ENCODE measurements at places on chromosomes 12 and 14. TPM values are rescaled to one million over a fixed set of nuclear protein-coding genes. Genes with fewer than 3 reads are reported as not detected.

- no peaks in the 10 kb centered on the region for H3K4me1 ChIP-seq
- no peak within 1 kb of the TSS for H3K27ac ChIP-seq
- no peak within 1 kb of the TSS for H3K4me3 ChIP-seq
- DNase-seq, result no peak
- no peaks in the 10 kb centered on the region for H3K27me3 ChIP-seq
- H3K36me3 ChIP-seq, result no peaks in the 10 kb centered on the region
Measured at GRCh38 chr12:9760699-9761418, at the start of gene CD69. Gene CD69, minus strand, starts transcription at chr12:9760901. Its CDS starts 81 bp downstream, at chr12:9760820.

PROX2 gene
- not detected for total RNA-seq

- no peaks in the 10 kb centered on the region for H3K4me1 ChIP-seq
- H3K4me3 ChIP-seq, result no peak overlapping the region
- H3K36me3 ChIP-seq, result no peaks in the 10 kb centered on the region
- no peak for DNase-seq
- no peaks in the 10 kb centered on the region for H3K27me3 ChIP-seq
- H3K27ac ChIP-seq, result no peak overlapping the region
Measured at GRCh38 chr14:26128931-26129671, 468.7 kb downstream of the NOVA1 start.

- H3K4me1 ChIP-seq, result no peaks in the 10 kb centered on the region
- no peak overlapping the region for H3K4me3 ChIP-seq
- H3K27me3 ChIP-seq, result no peaks in the 10 kb centered on the region
- H3K27ac ChIP-seq, result no peak overlapping the region
- no peak for DNase-seq
Measured at GRCh38 chr12:83128540-83128939, 441.8 kb downstream of the TMTC2 start.

SERPINA3 gene
- total RNA-seq, result 259 TPM

PKP2 gene
- total RNA-seq, result 7.4 TPM

DNA sequence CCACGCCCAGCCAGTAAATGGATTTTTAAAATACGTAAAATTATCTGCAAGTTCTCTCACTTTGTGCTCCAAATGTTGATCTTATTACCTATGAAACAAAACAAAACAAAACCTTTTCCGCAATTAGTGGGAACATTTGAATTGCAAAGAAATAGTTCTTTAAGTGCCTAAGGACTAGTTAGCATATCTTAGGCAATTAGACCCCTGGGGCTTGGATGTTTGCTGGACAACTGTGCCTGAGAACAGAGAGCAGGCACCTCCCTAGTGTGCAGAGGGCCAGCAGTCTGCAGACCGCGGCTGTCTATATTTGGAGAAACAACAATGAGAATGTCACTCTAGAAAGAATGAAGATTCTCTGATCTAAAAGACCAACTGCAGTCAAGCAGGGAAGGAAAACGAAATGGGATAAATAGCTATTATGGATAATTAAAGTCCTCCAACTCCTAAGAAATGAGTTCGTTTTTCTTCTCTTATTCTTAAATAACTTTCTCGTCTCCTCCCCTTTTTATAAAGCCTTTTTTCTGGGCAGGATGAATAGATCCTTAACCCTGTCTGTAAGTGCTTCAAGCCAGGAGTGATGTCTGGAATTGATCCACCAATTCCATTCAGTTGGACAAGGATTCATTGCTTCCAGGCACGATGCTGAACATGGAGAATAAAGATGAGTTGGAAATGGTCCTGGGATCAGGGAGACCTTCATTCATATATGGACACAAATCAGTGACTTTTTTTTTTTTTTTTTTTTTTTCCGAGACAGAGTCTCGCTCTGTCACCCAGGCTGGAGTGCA lies 16.2 kb downstream of the SLC17A8 start:
- no peak overlapping the region for H3K27ac ChIP-seq
- no peaks in the 10 kb centered on the region for H3K27me3 ChIP-seq
- DNase-seq, result no peak
- H3K36me3 ChIP-seq, result no peaks in the 10 kb centered on the region

ACSS3 gene
- total RNA-seq, result 46.1 TPM

AMN gene
- total RNA-seq, result 4.6 TPM

DNA sequence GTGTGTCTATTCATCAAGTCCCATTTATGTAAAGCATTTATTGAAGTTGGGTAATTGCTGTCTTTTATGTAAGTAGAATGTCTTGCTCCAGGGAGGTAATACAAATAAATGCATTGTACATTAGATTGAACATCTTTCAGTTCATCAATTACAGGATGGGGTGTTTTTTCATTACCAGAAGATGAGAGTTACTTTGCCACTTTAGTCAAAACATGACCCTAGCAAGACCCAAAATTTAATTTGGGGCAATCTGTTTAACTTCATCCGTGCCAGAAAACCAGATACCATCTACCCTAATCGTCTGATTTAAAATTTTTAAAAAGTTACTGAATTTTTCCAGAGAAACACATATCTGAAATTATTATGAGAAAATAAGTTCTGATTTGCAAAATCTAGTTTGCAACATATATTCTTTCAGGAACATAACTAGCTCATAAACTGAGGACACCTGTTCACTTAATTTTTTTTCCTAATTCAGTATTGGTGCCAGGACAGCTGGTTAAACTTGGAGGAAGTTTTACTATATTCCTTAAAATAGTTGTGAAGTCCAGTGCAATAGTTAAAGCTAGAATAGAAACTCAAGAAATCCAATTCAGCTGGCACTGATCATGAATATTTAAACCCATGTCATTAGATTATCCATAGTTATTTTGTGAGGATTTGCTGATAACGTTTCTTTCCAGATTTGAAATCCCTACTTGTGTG lies 114.5 kb downstream of the SRGAP1 start:
- no peaks in the 10 kb centered on the region for H3K27me3 ChIP-seq
- no peak for DNase-seq

- DNase-seq, result no peak
- H3K4me1 ChIP-seq, result peaks cover 1% of the 10 kb centered on the region
- H3K4me3 ChIP-seq, result no peak overlapping the region
- no peak overlapping the region for H3K27ac ChIP-seq
- no peaks in the 10 kb centered on the region for H3K36me3 ChIP-seq
- no peaks in the 10 kb centered on the region for H3K27me3 ChIP-seq
Measured at GRCh38 chr14:75476274-75476995, 45.8 kb upstream of the BATF start.

SERPINA9 gene
- total RNA-seq, result not detected

GRCh38 chr12:62684570-62685295 lies 218.1 kb downstream of the MON2 start:
- H3K36me3 ChIP-seq, result no peaks in the 10 kb centered on the region
- H3K27me3 ChIP-seq, result no peaks in the 10 kb centered on the region
- H3K4me1 ChIP-seq, result peaks cover 2% of the 10 kb centered on the region
- peak; percentile 75 for DNase-seq
- peak overlapping the region; percentile 48 for H3K27ac ChIP-seq
- no peak overlapping the region for H3K4me3 ChIP-seq

NDUFA12 gene
- 57.3 TPM for total RNA-seq

FGF6 gene
- total RNA-seq, result not detected

SUSD6 gene
- 29.9 TPM for total RNA-seq

GRCh38 chr12:16675438-16675837 lies 69.5 kb upstream of the LMO3 start:
- H3K27ac ChIP-seq, result no peak overlapping the region
- no peak overlapping the region for H3K4me3 ChIP-seq
- no peaks in the 10 kb centered on the region for H3K4me1 ChIP-seq
- no peaks in the 10 kb centered on the region for H3K36me3 ChIP-seq
- DNase-seq, result no peak

DNA sequence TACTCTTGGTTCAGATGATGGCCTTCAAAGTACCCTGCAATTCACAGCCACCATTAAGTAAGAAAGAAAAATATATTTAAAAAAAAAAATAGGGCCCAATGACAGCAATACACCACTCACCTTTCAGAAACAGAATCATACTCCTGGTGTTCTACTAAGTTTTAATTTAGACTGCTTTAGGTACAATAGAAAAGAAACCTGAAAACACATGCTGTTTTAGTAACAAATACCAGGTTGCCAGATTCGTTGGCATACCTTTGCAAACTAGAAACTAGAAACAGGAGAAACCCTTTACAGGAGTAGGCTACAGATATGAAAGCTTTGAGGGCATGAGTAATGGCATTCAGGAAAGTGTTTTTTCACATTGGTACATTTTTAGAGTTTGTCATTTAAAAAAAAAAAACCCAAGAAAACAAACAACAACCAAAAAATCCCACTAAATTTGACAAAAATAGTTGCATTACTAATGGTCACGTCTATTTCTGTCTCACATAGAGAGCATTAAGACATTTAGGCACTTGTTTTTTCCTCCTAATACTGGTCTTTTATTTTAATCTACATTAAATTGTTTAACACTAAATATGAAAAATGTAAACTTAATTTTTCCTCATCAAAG lies 4.0 kb downstream of the SIX1 start:
- H3K27ac ChIP-seq, result no peak overlapping the region
- H3K4me3 ChIP-seq, result no peak overlapping the region
- H3K36me3 ChIP-seq, result no peaks in the 10 kb centered on the region
- peaks cover 8% of the 10 kb centered on the region for H3K27me3 ChIP-seq
- no peak for DNase-seq

MOK gene
- 26.5 TPM for total RNA-seq

DAO gene
- not detected for total RNA-seq

DNA sequence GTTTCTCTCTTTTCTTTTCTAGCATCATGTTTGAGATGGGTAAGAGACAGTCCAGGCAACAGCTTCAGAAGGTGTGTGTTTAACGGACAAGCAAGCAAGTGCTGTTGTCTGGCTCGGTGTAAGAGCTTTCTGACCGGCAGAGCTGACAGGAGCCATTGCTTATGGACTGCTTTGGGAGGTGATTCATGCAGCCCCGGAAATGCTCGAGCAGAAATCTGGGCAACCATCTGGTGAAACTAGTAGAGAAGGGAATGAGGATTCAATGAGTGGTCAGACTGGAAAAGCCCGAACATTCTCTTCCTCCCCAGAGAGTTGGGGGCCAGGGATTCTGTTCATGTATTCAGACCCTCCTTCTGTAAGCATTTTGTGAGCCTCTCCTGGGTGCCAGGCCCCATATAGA lies 24.4 kb downstream of the TUNAR start:
- no peak overlapping the region for H3K4me3 ChIP-seq
- no peaks in the 10 kb centered on the region for H3K27me3 ChIP-seq
- H3K36me3 ChIP-seq, result no peaks in the 10 kb centered on the region
- DNase-seq, result no peak
- no peaks in the 10 kb centered on the region for H3K4me1 ChIP-seq

MANSC1 gene
- 8.6 TPM for total RNA-seq

GRCh38 chr14:105093038-105093430 lies 27.8 kb upstream of the GPR132 start:
- H3K27ac ChIP-seq, result peak overlapping the region; percentile 85
- no peaks in the 10 kb centered on the region for H3K27me3 ChIP-seq
- H3K36me3 ChIP-seq, result no peaks in the 10 kb centered on the region
- H3K4me1 ChIP-seq, result peaks cover 12% of the 10 kb centered on the region

GRCh38 chr12:1213618-1214205 lies 222.7 kb downstream of the ERC1 start:
- H3K4me1 ChIP-seq, result peaks cover 2% of the 10 kb centered on the region
- H3K27me3 ChIP-seq, result no peaks in the 10 kb centered on the region
- no peaks in the 10 kb centered on the region for H3K36me3 ChIP-seq
- DNase-seq, result no peak

GRCh38 chr12:106389151-106389550 lies 31.6 kb downstream of the POLR3B start:
- no peak overlapping the region for H3K4me3 ChIP-seq
- DNase-seq, result no peak
- H3K27ac ChIP-seq, result no peak overlapping the region
- H3K27me3 ChIP-seq, result no peaks in the 10 kb centered on the region

DNA sequence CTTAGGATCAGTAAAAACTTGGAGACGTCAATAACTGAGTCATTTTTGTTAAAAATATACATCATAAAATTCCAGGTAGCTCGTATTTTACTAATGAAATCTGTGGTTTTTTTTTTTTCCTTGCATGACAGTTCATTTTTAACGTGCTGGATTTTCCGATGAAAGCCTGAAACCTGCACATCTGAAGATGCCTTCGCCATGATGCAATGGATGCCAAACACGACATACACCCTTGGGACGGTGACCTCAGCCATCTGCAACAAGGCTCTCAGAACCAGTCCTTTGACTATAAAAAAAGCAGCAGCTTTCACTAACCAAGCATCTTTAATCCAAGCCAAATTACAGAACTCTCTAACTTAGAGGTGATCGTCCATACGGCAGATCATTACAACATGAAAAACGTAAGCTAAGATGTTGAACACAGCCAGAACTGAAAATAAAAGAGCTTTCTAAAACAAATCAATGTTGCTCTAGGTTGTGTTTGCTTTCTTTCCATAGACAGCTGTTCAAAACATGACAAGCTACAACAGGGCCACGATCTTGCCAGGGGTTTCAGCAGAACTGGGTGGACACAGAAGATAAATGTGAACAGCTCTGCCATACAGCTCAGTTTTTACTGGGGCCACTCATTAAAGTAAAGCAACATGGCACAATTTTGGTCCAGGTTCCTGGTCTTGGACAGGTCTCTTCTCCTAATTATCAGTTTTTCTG lies 7.8 kb downstream of the NIN start:
- H3K36me3 ChIP-seq, result no peaks in the 10 kb centered on the region
- peaks cover 10% of the 10 kb centered on the region for H3K4me1 ChIP-seq
- H3K27me3 ChIP-seq, result no peaks in the 10 kb centered on the region
- H3K4me3 ChIP-seq, result no peak overlapping the region

COL2A1 gene
- 1.1 TPM for total RNA-seq

- no peak overlapping the region for H3K4me3 ChIP-seq
- peak; percentile 93 for DNase-seq
- H3K4me1 ChIP-seq, result peaks cover 46% of the 10 kb centered on the region
- no peaks in the 10 kb centered on the region for H3K27me3 ChIP-seq
- no peaks in the 10 kb centered on the region for H3K36me3 ChIP-seq
Measured at GRCh38 chr12:124506145-124506831, 61.1 kb downstream of the NCOR2 start.

GRCh38 chr14:23487216-23487615 lies 17.7 kb downstream of the NGDN start:
- no peaks in the 10 kb centered on the region for H3K36me3 ChIP-seq
- H3K4me3 ChIP-seq, result no peak overlapping the region
- no peak overlapping the region for H3K27ac ChIP-seq

REP15 gene
- total RNA-seq, result 2.1 TPM

DNA sequence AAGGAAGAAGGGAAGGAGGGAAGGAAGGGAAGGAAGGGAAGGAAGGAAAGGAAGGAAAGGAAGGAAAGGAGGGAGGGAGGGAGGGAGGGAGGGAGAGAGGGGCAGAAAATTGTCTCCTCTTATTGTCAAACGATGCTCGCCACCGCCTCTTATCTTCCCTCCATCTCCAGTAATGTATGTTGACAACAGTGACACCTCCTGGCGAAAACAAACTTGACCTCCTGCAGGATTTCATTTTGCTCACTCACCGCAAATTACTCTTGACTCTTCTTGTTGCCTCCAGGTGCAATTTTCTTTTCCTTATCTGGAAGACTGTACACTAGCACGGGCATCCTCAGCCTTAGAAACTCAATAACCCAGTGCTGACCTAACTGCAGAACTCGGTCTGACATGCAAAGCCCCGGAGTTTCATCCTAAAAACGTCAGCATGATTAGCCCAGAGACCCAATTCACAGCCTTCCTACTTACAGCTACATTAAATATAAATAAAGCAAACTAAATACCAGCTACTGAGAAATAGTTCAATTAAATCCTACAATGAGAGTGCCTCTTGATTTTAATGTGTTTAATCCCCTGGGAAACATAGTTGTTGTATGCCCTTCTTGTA lies 512.4 kb upstream of the TMPO start:
- no peaks in the 10 kb centered on the region for H3K36me3 ChIP-seq
- no peaks in the 10 kb centered on the region for H3K4me1 ChIP-seq
- no peak overlapping the region for H3K27ac ChIP-seq
- no peaks in the 10 kb centered on the region for H3K27me3 ChIP-seq

MVK gene
- total RNA-seq, result 18.6 TPM

MFAP5 gene
- 0.64 TPM for total RNA-seq

- H3K36me3 ChIP-seq, result no peaks in the 10 kb centered on the region
- no peak overlapping the region for H3K27ac ChIP-seq
- DNase-seq, result no peak
- H3K27me3 ChIP-seq, result no peaks in the 10 kb centered on the region
- H3K4me1 ChIP-seq, result no peaks in the 10 kb centered on the region
Measured at GRCh38 chr14:22449600-22449905, 139.5 kb downstream of the DAD1 start.

All from ovary (tissue), 10 donors.